ENCODE measurements at places on chromosomes 11 and 22. TPM values are rescaled to one million over a fixed set of nuclear protein-coding genes. Genes with fewer than 3 reads are reported as not detected.

Gene DBX1
- total RNA-seq: not detected

Gene DCDC1
- total RNA-seq: 0.09 TPM

Gene TMEM45B
- total RNA-seq: not detected

Gene OR4D10
- not detected for total RNA-seq

Gene IRF7
- 5.7 TPM for total RNA-seq

Gene CNTF
- total RNA-seq: 1.2 TPM

Gene MUC6
- total RNA-seq: not detected

Gene OR51B5
- total RNA-seq: 0.18 TPM

Gene GLB1L3
- not detected for total RNA-seq

Gene PAMR1
- 499 TPM for total RNA-seq

Gene GAL3ST1
- total RNA-seq: 0.18 TPM

Gene ALX4
- total RNA-seq: under 0.01 TPM

Gene DDI1
- under 0.01 TPM for total RNA-seq

Gene HEPACAM
- total RNA-seq: not detected

Gene HORMAD2
- total RNA-seq: under 0.01 TPM

Gene TMEM191C
- total RNA-seq: 0.71 TPM

Gene RRAS2
- 57.8 TPM for total RNA-seq

Gene LDHAL6A
- not detected for total RNA-seq

Gene OSM
- total RNA-seq: not detected

Gene EHF
- 0.09 TPM for total RNA-seq

Gene OR2AT4
- total RNA-seq: not detected

Gene ADAMTS8
- 0.28 TPM for total RNA-seq

Gene OR52K2
- total RNA-seq: not detected

Gene GRAP2
- total RNA-seq: not detected

Gene CFAP300
- 11.0 TPM for total RNA-seq

Gene TRPM5
- total RNA-seq: not detected

Gene MMP27
- total RNA-seq: not detected

Gene NFAM1
- total RNA-seq: not detected

Gene CHRM1
- total RNA-seq: not detected

Gene P2RY2
- not detected for total RNA-seq

Gene IGLL5
- not detected for total RNA-seq

Gene RASSF10
- not detected for total RNA-seq

Gene KREMEN1
- total RNA-seq: 15.4 TPM

Gene GGTLC3
- total RNA-seq: not detected

Gene MRGPRX2
- total RNA-seq: not detected

Gene YWHAH
- 41.1 TPM for total RNA-seq

Gene HEPHL1
- 0.14 TPM for total RNA-seq

Gene OR51V1
- total RNA-seq: not detected

Gene NXPE2
- 0.14 TPM for total RNA-seq

Gene KRTAP5-8
- total RNA-seq: not detected

Gene HBG2
- not detected for total RNA-seq

Gene OR52I2
- not detected for total RNA-seq

Gene F2
- 0.18 TPM for total RNA-seq

Gene MYRF
- under 0.01 TPM for total RNA-seq

Gene RHBDD3
- 18.5 TPM for total RNA-seq

Gene OR6T1
- total RNA-seq: not detected

Gene PRR33
- total RNA-seq: not detected

Gene APOL3
- total RNA-seq: 14.0 TPM

Gene MS4A4E
- not detected for total RNA-seq

Measured in smooth muscle cell of bladder (primary cell).